NCI-H2107 (cell line): ENCODE measurements at places on chromosomes 7 and 10.

GRCh38 chr7:123824754-123825067 is 20.3 kb upstream of the HYAL4 start:
- DNase-seq = no peak

DNA sequence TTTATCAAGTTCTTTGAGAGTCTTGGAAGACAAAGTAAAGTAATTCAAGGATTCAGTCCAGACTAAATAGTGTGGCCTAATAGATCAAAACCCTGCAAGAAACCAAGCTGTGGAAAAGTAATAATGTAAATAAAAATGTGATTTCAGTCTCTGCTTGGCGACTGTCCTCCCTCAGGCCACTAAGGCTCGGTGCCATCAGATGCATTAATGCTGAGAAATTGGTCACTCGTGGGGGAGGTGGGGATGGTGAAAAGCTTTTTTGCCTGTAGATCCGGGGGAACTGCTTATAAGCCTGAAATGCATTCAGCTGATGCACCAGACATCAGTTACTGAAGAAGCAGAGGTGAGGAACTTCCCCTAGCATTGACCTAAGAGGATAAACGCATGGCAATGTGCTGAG is 182.6 kb upstream of the TBX20 start:
- no peak for DNase-seq

DNA sequence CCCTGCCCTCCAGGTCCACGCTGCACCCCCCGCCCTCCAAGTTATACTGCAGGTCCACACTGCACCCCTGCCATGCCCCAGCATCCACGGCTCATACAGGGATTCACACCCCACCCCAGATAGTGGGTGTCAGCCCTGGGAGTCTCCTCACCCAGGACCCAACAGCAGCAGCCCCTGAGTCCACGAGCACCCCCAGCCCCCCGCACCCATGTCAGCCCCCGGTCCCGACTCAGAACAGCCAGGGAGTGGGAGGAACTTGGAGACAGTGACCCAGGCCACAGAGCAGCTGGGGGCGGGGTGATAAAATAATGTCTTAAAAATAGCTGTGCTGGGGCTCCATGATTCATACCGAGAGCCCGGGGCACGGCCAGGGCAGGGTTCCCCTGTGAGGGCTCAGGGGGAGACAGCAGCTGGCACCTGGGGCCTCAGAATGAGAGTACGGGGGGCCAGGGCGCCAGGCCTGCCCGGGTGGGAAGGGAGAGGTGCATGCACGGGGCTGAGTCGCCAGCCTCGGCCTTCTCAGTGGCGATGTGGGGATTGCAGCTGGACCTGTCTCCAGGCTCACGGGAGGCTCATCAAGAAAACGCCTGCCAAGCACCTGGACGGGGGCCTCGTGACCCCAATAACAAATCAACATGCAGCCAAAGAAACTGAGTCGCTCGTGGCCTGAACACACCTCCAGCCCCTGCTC is 29.8 kb downstream of the ADAP1 start:
- DNase-seq = no peak

DNA sequence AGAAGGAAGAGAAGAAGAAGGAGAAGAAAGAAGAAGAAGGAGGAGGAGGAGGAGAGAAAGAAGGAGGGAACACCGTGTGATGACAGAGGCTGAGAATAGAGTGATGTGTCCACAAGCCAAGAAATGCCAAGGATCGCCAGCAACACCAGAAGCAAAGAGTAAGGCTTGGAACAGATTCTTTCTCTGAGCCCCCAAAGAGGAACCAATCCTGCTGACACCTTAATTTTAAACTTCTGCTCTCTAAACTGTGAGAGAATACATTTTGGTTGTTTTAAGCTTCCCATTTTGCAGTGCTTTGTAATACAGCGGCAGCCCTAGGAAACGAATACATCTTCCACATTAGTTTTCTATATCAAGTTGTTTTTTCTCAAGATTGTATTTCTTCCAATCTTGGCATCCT is 13.9 kb upstream of the WNT8B start:
- no peak for DNase-seq

- DNase-seq = no peak
Observed at GRCh38 chr7:18577096-18577771, 81.7 kb downstream of the HDAC9 start.

DNA sequence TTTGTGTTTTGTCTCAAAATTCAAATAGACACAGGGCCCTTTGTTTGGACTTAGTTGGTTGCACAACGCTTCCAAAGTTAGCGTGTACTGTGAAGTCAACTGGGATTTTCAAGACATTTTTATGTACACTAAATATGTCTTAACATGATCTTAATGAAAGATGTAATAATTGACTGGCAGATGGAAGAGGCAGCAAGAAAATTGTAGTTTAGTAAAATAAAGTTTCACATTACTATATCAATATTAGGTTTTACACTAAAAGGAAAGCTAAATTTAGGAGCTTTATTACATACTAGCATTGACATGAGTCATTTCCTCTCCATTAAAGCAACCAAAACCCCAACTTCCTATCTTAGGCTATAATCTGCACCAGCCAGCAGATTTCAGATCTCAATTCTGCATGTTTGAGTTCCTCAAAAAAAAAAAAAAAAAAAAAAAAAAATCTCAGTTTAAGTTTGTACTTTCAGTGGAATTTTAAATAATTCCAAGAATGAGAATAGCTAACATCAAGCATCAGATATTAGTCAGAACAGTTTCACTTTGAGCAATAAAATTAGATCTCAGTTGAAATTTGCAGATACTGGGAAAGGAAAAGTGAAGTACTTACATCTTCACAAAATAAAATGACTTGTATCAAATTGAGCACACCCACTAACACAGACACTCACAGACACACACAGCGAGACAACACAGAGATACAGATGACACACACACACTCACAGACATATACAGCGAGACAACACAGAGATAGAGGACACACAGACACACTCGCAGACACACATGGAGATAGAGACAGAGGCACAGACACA is 346.6 kb upstream of the KLF6 start:
- no peak for DNase-seq

GRCh38 chr10:78207216-78207615 is 173.6 kb downstream of the RPS24 start:
- no peak for DNase-seq

DNA sequence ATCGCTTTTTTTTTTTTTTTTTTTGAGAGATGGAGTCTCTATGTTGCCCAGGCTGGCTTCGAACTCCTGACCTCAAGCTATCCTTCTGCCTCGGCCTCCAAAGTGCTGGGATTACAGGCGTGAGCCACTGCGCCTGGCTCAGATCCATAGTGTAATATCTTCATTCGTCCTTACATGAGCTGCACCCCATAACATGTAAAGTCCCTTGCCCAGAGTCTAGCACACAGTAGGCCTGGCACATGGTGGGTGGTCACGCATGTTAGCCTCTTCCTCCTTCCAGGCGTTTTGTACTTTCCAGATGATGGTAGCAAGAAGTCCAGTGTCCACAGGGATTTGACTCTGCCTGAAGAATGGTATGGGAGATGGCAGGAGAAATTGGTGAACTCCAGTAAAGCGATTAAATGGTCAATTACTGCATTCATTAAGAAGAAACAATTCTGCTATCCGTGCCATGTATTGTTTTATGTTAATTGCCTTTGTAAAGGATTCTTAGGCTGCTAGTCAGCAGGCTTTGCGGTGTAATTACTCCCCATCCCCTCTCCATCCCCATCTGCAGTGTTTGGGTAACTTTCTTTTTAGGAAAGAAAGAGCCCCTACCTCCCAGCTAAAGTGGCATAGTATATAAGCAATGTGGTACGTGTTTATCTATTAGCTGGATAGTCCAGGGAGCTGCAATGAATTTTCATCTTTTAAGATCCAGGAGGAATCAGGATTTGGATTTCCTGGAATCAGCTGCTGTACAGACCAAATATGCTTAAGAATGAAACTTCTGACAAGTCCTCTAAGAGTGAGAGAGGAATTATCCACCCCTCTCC is 1.2 kb downstream of the TPST1 start:
- DNase-seq = no peak

GRCh38 chr7:96306385-96307125 is 15.3 kb downstream of the SLC25A13 start:
- DNase-seq = no peak

GRCh38 chr10:59047180-59047579 is 129.3 kb upstream of the PHYHIPL start:
- no peak for DNase-seq

DNA sequence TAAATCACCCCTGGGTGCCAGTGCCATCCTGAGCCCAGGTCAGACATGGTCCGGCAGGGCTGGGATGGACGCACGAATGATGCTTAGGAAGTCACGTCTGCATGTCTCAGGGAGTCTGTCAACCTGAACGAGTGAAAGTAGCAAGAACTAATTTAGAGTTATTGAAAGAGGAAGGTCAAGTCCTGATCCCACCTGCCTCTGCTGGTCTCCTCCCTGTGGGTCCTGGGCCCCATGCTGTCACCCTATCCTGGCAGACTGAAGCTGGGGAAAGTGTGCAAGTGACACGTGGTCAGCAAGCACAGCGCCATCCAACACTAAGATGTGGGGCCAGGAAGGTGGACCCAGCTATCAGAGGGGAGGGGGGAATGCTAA is 26.1 kb upstream of the GRID1 start:
- no peak for DNase-seq

- DNase-seq = no peak
Observed at GRCh38 chr10:43905512-43906236, 257.0 kb upstream of the ZNF32 start.

DNA sequence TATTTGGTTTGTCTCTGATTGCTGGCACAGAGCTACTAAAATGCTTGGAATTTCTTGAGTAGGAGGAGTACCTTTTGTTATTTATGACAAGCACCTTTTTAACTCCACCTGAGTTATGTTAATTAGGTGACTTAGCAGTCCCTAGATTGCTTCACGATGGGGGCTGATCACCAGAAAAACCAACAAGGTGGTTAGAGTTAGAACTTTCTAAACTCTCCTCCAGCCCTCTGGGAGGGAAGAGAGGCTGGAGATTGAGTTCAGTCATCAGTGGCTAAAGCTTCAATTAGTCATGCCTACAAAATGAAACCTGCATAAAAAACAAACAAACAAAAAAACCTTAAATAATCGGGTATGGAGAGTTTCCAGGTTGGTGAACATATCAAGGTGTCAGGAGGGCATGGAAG is 23.6 kb upstream of the ING3 start:
- no peak for DNase-seq

GRCh38 chr10:119136084-119136483 is 29.4 kb downstream of the SFXN4 start:
- no peak for DNase-seq

DNA sequence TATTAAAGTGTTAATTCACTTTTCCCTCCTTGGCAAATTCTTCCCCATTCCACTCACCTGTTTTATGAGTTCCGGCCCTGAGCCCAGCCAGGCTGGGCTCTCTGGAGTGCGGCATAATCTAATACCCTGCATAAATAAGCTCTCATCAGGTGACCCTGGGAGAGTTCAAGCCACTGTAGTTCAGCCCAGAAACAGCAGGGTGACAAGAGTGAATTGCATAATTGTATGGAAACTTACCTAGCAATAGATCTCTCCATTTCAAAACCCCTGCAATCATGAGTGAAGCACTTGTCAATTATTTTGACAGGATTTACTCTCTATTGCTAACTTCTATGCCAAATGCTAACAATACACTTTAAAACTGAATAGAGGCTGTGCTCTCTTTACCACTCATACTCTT is 94.7 kb downstream of the OSBPL3 start:
- DNase-seq = peak; percentile 87

DNA sequence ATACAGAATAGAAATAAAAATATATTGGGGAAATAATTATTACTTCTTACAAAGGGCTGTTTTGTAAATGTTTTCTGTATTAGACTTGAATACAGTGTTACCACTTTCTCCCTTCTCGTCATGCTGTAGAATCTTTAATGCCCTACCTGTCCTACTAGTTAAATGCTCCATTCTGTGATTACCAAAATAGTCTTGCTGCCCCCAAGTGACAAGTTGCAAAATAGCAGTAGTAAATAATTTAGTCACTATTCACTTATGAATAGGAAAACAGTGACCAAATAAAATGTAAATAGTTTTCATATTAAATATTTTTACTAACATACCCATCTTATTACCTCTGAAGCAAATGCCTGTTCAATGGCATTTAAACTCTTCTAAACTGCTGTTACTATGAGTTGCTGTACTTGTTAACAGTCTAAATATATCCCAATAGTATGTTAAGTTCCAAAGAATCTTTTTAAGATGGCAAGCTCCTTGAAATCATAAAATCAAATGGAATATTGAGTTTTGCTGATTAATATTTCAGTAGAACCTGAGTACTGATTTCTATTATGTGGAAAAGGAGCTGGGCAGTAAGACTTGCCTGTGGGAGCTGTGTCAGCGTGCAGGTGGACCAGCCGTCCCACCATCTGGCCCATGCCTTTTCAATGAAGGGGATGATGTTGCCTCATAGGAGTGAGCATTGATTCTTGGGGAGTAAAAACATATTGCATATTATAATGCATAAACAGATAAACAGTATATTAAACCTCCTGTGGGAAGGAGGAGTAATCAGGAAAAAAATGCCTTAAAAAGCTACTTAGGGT is 18.1 kb upstream of the OIT3 start:
- no peak for DNase-seq

DNA sequence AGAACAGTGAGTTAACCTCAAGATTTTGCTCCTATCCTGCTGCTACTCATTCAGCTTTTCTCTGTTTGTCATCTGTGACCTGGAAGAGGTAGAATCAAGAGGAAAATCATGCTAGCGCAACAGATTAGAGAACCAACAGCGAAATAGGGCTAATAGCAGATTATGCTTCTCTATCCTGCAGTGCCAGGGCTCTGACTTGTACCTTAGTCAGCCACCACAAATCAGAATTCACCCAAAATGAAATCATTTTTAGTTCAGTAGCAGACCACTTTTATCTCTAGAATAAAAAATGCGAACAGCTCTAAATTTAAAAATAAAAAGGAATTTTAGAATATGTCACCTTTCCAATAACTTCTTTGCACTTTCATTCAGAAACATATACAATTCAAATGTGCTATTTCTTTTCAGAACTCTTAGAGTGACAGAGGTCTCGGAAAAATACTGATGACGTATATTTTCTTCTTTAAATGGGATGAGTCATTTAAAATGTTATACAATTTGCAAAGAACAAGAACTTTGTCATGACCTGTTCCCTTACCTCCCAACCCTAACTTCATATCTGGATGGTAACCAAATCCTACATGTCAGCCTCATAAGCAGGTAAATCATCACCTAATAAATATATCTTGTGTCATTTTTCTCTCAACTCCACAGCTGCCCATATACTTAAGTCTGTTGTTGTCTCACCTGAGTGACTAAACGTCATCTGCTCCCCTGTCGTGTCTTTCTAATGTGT is 896.4 kb downstream of the PCDH15 start:
- DNase-seq = no peak

- DNase-seq = no peak
Observed at GRCh38 chr10:34506786-34507185, 308.3 kb downstream of the PARD3 start.

- no peak for DNase-seq
Observed at GRCh38 chr7:112160771-112161150, 45.4 kb downstream of the DOCK4 start.

DNA sequence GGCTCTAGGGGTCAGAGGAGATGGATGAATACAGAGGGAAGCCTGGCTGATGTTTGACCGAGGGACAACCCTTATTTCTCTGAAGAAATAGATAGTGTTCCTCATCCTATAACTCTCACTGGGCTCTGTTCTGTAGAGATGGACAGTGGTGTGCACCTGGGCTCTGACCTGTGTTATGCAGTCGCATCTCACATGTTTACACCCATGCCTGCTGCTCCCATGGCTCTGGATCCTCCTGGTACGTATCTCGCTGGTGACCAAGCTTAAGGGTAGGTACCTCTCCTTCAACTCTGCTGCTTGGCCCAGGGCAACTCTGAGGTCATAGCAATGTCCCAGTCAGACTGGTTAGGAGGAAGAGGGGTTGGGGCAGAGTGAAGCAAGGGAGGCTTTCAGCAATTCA is 42.8 kb downstream of the ADRA2A start:
- DNase-seq = no peak

- no peak for DNase-seq
Observed at GRCh38 chr7:113175525-113176104, 57.3 kb upstream of the SMIM30 start.
